Tongue (tissue), 3 donors: ENCODE measurements at places on chromosomes 12 and 14. TPM values are rescaled to one million over a fixed set of nuclear protein-coding genes. Genes with fewer than 3 reads are reported as not detected.

The ASIC1 gene
- 4.1 TPM for total RNA-seq

The ALG10 gene
- total RNA-seq = 13.8 TPM

The PKP2 gene
- 8.8 TPM for total RNA-seq

The NOXRED1 gene
- not detected for total RNA-seq

The LTBR gene
- total RNA-seq = 34.5 TPM

The SIRT4 gene
- 5.0 TPM for total RNA-seq

The CAPS2 gene
- total RNA-seq = 8.9 TPM

GRCh38 chr12:7472060-7472459 lies 28.1 kb upstream of the CD163L1 start:
- no peak for DNase-seq

GRCh38 chr12:90229407-90230170 lies 521.0 kb upstream of the ATP2B1 start:
- no peak for DNase-seq

DNA sequence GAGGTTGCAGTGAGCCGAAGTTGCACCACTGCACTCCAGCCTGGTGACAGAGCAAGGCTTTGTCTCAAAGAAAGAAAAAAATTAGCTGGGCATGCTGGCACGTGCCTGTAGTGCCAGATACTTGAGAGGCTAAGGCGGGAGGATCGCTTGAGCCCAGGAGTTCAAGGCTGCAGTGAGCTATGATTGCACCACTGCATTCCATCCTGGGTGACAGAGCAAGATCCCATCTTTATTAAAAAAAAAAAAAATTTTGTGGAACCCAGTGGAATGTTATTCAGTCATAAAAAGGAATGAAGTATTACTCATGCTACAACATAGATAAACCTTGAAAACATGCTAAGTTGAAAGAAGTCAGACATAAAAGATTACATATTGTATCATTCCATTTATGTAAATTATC lies 8.3 kb upstream of the ERBB3 start:
- DNase-seq = no peak

- no peak for DNase-seq
These were observed 332.5 kb downstream of the DIO2 start for GRCh38 chr14:79878785-79879184.

DNA sequence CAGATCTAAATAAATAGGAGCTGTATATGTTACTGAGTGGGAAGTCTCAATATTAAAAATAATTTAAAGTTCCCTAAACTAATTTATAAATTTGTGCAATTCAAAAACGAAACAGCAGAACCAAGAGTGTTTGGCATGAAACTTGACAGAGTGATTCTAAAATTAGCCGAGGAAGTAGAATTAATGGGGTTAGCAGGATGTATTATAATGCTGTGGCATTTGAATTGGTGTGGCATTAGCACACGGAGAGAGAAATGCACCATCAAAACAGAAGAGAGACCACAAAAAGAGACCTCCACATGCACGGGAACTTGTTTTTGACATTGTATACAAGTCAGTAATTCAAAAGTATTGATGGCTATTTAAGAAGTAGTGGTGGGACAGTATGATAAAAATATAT lies 366.0 kb upstream of the RGS6 start:
- no peak for DNase-seq

- DNase-seq = no peak
These were observed 894.9 kb downstream of the VRK1 start for GRCh38 chr14:97692084-97692483.

GRCh38 chr12:6914947-6915788 lies 788 bp downstream of the ENO2 start:
- DNase-seq = no peak

DNA sequence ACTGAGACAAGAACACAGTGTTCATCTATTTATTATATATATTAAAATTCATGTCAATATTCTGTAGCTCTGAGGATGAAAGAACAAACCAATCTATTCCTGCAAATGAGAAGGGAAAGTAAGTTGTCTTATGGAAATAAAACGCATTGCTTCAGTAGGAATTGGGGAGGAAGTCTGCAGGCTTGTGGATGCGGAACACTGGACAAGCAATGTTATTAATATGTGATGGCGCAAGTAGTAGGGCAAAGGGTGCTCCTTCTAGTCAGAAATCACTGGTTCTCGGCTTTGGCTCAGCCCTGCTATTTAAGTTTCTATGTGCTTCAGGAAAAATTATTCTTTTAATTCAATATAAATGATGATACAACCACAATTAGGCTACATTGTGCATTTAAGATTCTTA lies 28.8 kb upstream of the RAP1B start:
- DNase-seq = no peak

DNA sequence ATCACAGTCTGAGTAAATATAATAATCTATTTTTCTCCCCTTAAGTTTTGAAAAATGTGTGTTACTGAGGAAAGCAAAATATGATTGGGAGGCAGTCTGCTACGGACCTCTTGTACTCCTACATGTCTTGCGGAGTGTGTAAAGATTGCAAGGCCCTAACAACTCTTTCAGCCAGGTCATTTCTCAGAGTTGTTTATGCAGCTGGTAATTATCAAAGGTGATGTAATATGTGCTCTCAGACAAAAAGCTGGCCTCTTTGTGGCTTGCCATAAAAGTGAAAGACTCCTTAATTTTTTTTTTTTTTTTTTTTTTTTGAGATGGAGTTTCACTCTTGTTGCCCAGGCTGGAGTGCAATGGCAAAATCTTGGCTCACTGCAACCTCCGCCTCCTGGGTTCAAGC lies 40.5 kb upstream of the MON2 start:
- no peak for DNase-seq

GRCh38 chr14:55752580-55753390 lies 172.8 kb downstream of the KTN1 start:
- DNase-seq = peak; percentile 40

GRCh38 chr12:132310181-132311040 lies 19.0 kb downstream of the GALNT9 start:
- no peak for DNase-seq

DNA sequence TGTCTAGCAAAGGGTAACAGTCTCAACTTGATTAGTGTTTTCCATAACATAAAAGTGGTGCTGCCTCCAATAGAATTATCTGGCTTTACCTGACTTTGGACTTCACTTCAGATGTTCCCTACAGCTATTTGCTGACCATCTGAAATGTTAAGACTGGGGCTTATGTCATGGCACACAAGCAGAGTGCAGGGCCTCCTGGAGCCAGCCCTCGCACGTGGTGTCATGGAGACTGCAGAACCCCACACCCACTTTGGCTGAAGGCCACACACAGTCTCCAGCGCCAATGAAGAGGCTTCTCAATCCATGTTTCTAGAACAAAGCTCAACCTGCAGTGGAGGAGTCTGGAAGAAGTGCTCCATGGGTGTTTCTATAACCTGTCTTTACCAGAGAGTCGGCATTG lies 169.6 kb upstream of the FRMD6 start:
- peak; percentile 65 for DNase-seq
